ENCODE measurements at places on chromosomes 6 and 20.

- DNase-seq: no peak
Measured at GRCh38 chr6:84606860-84607259, 157.5 kb downstream of the TBX18 start.

GRCh38 chr20:40650707-40651106 lies 38.3 kb downstream of the MAFB start:
- DNase-seq: no peak

GRCh38 chr6:137341681-137342195 lies 122.6 kb upstream of the IFNGR1 start:
- peak; percentile 42 for DNase-seq

GRCh38 chr6:71481801-71482200 lies 193.2 kb downstream of the OGFRL1 start:
- DNase-seq: no peak

DNA sequence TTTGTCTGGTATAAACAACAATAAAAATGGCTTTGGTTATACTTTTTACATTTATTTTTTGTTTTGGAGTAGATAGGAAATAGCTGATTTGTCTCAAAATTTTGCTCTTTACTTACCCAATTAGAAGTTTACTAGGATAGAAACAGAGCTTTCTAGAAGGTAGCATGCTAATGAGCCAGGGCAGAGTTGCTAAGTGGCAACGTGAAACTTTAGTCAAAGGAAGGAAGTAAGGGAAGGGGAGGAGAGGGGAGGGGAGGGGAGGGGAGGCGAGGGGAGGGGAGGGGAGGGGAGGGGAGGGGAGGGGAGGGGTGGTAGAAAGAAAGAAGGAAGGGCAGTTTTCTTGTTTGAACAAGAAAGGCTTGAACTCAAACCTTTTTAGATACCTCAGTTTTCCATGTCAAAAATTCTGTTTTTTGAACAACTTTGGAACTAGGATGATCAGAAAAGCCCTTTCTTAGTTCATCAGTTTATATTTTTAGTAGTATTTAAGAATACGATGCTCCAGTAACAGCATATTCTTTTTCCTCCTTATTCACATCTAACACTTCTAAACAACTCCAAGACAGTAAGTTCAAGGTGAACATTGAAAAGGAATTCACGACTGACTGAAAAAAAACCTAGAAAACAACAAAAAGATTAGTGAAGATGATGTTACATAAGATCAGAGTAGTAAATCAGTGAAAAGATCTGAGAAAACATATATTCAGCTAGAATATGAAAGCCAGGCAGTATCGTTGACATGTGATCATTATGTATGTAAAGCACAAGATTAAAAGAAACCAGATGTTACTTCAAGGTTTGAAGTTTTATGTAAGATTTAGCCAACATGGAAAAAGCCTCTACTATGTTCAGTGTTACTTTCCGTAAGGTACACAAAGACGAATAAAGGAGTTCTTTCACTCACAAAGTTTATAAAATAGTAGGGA lies 263.4 kb downstream of the ARHGAP18 start:
- DNase-seq: no peak

DNA sequence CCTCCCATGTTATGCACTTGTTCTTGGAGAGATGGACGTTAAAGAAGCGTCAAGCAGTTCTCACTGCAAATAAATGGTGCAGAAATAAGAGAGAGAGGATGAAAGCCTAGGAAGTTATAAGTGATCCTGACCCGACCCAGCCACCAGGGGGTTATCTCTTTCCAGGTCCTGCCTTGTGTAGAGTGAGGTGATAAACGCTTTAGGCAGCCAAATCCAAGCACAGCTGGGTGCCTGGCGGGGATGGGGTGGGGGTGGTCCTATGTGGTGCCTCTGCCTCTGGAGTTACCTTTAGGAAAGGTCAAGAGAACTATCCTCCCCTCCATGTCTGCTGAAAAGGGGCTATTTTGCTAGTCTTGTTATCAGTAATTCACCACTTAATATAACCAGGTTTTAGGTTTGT lies 9.2 kb upstream of the TFAP2A start:
- no peak for DNase-seq

DNA sequence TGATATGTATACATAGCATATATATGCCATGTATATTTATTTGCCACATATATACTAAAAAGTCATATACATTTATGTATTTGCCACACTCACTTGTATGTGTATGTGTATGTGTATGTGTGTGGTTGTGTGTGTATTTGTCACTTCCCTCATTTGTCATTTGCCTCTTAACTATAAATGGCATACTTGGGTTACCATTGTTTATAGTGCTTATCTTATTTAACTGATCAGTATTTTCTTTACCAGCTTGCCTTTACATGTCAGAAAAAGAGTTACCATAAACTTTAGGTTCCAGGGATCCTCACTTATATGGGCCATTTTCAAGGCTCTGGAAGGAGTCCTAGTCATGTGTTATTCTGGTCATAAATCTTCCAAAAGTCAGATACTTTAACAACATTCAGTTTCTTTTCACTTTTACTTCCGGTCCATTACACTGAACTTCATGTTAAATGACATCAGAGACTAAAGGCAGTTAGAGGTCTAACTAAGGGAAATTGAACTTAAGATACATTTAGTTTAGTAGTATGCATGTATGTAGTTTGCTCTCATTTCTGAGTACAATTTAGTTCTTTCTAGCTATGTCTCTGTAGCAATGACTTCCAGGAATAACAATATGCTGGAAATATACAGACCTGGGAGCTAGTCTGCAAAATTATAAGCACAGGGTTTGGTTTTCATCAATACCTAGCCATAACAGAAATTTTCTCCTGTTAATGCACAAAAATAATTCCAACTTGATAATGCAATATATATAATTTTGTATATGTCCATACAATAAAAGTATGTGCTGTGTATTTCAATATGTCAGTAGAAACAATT lies 33.7 kb upstream of the HIVEP1 start:
- DNase-seq: no peak

DNA sequence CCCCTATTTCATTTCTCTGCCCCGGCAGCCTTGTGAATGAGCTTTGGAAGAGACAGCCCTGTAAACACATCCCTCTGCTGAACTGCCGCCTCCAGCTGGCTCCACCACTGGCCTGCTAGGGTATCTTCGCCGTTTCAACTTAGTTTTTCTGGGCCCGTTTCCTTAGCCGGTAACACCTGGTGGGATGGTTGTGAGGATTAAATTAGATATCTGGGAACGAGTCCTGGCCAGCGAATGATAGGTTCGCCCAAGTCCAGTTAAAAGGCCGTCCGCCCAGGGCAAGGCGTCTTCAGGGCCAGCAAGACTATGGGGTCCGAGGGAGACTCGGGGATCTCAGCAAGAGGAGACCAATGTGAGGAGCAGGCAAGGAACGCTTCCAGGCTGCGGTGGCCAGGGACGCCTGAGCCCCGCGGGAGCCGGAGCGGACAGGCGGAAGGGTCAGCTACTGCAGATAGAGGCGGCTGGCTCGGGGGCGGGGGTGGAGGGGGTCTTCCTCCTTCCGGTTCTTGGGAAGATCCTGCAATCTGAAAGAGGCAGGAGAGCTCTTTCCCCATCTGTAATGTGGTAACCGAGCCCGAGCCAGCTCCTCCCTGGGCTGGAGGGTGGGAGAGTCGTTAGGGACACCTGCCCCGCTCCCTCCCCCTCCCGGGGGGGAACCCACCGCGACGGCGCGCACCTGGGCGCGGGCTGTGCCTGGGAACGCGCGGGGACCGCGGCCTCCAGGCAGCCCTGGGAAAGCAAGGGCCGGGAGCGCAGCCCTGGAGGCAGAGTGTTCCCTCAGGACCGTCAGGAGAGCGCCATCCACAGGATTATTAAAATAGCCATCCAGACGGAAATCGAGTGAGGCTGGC lies 4.5 kb upstream of the PTCRA start:
- no peak for DNase-seq

GRCh38 chr6:2783188-2783963 lies 18.2 kb downstream of the WRNIP1 start:
- DNase-seq: no peak

- no peak for DNase-seq
Measured at GRCh38 chr6:52537001-52537753, 39.7 kb downstream of the TRAM2 start.

GRCh38 chr6:168979254-168979653 lies 274.4 kb downstream of the THBS2 start:
- no peak for DNase-seq

- no peak for DNase-seq
Measured at GRCh38 chr6:41083072-41083471, 10.3 kb downstream of the NFYA start.

DNA sequence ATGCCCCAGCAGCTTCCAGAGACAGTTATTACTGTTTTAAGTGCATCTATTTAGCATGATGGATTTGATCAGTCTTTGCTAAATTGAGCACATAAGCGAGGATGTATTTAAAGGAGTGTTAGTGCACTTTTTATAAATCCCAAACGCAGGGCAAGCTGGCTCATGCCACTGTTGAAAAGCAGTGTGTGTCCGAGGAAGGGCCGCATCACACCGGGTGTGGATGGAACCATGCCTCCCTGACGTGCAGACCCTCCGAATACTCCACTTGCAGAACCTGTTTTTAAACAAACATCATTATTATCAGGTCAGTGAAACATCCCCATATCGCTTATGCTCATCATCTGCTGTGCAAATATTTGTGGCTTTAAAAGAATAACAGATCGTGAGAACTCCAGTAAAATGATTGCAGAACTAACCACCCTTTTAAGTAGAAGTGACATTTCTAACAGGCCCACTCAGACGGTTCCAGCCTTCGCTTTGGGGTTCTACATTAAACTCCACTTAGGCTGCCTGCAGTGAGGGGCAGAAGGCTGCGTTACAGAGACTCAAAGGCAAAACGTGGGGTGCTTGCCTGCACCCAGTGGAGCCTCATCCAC lies 190.1 kb downstream of the CDH4 start:
- DNase-seq: no peak

GRCh38 chr20:46512943-46513844 lies at the start of gene ZNF334:
TSS of gene ZNF334 (minus strand) at chr20:46513559. CDS start at chr20:46512102, 1,457 bp downstream.
- no peak for DNase-seq

GRCh38 chr6:122838060-122838780 lies 49.2 kb downstream of the SMPDL3A start:
- DNase-seq: no peak

GRCh38 chr6:44653761-44654218 lies 266.3 kb downstream of the CDC5L start:
- DNase-seq: no peak

DNA sequence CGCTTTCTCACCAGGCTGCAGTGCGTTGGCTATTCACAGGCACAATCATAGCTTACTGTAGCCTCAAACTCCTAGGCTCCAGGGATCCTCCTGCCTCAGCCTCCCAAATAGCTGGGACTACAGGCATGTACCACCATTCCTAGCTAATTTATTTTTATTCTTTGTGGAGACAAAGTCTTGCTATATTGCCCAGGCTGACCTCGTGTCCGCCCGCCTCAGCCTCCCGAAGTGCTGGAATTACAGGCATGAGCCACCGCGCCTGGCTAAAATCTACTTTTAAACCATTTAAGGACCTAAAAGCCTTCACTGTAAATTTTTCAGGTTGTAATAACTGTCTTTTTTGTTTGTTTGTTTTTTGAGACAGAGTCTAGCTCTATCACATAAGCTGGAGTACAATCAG lies 15.2 kb downstream of the SAMHD1 start:
- no peak for DNase-seq

- no peak for DNase-seq
Measured at GRCh38 chr20:24297993-24298392, 171.4 kb upstream of the SYNDIG1 start.

DNA sequence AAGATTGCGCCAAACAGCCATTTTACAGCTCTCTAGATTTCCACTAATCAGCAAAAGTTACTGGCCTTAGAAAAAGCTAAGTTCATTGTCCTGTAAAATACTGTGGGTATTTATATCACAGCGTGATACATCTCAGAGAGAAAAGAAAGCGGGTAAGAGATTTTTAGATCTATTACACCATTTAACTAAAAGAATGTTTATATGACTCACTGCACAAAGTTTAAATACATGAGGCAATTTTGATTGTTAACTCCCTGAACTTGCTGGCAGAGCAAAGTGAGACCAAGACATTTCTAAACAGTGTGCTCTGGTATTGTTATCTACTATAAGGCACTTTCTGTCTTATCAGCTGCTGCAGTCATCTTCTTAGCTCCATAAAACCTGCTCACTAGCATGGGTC lies 314.3 kb downstream of the EPHA7 start:
- no peak for DNase-seq

DNA sequence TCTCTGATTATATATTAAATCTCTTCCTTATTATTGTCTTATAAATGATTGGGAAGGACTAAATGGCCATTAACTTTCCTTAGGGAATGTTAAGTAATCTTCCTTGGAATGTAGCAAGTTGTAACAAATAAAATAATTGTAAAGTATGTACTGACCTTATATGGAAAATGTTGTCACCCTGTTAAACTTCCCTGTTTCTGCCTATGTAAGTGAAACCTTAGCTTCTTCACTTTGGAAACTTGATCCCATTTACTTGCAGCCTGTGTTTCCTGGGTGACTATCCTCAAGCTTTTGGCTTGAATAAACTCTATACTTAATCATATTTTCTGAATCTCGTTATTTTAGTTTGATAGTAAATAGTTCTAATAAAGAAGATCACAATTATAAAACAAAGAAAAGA lies 519.5 kb upstream of the PTCHD4 start:
- no peak for DNase-seq

- no peak for DNase-seq
Measured at GRCh38 chr6:84448331-84448730, 220.9 kb upstream of the CEP162 start.

DNA sequence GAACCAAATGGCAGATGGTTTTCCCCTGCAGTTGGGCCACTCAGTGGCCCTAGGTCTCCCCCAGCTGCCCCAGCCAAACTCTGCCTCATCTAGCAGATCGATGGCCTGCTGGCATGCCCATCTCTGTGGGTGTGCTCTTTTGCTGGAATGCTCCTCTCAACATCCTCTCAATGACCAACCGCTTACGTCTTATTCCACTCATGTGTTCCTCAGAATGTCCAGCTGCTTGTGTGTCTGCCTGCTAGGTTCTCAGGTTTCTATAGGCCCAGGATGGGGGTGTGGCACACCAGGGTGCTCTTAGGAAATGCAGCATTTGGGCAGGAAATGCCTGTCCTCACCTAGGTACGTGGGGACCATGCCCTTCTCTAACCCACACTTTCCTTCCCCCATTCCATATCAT lies 509.9 kb upstream of the SYNCRIP start:
- DNase-seq: no peak

DNA sequence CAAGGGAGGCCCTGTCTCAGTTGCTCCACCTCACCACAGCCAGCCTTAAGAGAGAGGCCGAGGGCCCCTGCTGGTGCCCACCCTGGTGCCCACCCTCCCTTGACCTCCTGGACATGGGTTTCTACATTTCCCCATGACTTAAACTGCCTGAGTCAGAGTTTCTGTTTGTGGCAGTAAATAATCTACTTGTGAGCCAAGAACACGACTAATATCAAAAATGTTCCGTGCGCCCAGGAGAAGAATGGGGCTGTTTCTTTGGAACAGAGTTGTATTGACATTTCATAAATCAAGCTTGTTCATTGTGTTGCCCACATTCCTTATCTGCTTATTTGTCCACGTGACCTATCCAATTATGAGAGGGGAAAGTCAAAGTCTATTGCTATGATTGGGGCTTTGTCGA lies 143.5 kb downstream of the ANKRD60 start:
- no peak for DNase-seq

DNA sequence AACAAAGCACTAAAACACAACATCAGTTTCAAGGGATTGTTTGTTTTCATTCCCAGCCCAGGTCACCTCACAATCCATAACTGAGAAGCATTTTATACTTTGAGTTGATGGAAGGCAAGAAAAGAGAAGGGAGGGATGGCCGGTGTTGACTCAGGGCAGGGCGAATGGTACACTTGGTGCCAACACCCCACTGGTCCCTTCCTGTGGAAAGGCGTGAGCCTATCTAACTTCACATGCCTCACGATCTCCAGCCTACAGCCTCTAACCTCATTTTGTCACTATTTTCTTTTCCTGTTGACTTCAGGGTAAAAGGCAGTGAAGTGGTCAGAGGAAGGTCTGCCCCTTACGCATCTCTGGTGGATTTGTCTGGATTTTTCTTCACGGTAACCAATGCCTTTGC lies 53.5 kb upstream of the SASH1 start:
- no peak for DNase-seq
